ENCODE measurements at places on chromosomes 2 and 18.

- no peak for DNase-seq
Observed at GRCh38 chr2:40859617-40860016, 407.7 kb upstream of the SLC8A1 start.

DNA sequence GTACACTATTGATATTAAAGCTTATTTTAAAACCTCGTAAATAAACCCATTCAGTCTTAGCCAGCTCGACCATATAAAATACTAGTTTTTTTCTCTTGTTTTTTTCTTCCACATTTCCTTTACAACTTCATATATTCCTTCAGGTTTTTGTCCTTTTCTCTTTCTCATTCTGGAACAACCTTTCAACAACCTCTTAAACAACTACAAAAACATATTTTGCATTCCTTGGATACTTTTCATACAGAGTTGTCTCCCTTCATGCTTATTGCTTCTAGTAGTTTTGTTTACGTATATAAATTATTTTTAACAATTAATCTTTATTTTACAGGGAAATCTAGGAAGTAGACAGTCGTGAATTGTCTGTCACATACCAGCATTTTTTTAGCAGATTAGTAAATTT lies 41.2 kb downstream of the COMMD1 start:
- no peak for DNase-seq

GRCh38 chr2:122193622-122194021 lies 438.2 kb downstream of the TSN start:
- no peak for DNase-seq

GRCh38 chr2:173278794-173279526 lies 75.7 kb upstream of the CDCA7 start:
- no peak for DNase-seq

DNA sequence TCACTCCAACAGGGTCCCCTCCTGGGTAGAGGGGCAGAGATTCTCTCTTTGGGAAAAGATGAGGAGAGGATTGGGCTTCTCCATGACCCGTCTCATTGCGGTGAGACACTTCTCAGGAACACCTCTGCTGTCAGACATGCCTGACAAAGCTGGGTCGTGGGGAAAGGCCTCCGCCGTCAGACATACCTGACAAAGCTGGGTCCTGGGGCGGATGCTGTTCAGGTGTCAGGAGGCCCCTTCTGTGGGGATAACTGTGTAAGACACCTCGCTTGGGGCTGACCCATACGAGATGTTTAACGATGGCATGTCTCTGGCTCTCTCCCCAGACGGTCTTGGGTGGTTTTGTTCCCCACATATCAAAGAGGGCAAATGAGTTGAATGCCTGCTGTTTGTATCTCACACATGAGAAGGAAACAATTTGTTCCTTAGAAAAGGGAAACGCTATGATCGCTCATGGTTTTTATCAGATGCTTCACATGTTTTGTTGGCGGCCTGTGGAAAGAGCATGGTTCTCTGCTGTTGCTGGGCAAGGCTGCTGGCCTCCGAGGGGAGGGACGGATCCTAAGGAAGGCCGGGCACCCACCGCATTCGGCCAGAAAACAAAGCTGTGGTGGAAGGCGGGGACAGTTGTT lies 40.8 kb upstream of the PXDN start:
- no peak for DNase-seq

- no peak for DNase-seq
Observed at GRCh38 chr2:212908682-212909435, 242.6 kb downstream of the IKZF2 start.

- no peak for DNase-seq
Observed at GRCh38 chr18:50769463-50769862, 50.4 kb downstream of the MRO start.

DNA sequence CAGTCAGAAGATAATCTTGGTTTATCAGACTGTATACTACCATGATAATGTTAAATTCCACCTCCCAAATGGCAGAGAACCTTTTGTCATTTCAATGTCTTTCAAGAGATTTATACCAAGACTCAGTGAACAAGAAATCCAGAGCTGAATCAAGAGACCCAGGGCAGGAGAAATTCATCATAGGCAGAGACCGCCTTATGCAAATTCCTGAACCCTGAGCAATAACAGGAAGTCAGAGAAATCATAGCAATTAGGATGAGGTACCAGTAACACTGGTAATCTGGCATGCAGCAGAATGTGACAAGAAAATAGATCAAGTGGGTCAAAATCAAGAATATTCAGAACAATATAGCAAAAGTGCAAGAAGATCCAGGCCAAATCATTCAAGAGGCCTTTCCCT lies 412.4 kb upstream of the LRATD1 start:
- DNase-seq: no peak

- no peak for DNase-seq
Observed at GRCh38 chr18:43061318-43061717, 54.2 kb downstream of the RIT2 start.

DNA sequence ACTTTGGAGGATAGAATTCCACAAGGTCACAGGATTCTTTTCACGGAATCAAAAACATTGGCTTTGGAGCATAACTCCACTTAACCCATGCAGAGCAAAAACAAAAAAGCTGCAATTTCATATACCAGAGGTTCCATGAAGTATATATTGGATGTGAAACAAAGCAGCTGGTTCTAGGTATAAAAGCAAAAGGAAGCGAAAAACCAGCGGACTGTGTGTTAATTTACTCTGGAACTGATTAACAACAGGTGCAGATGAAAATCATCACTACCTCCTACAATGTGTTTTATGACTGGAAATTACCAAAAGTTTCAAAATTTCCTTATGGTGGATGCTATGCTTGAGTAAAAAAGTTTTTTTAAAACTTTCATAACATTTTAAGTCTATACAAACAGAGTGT lies 54.4 kb upstream of the LINC00305 start:
- DNase-seq: no peak

DNA sequence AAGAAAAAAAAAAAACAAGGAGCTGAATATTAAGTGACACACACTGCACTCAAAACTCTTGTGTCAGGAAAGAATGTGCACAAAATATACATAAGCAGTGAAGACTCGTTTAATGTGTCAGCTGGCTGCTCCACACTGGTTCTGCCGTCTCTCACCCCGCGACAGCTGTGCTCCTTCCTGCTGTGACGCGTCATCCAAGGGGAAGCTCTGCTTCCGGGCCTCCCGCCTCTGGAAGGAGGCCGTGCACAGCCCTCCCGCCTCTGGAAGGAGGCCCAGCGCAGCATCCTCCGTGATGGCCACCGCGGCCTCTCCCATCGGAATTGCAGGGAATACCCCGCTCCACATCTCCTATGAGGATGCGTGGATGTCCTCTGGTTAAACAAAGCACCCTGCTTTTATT lies 151.0 kb downstream of the HDAC4 start:
- DNase-seq: no peak

DNA sequence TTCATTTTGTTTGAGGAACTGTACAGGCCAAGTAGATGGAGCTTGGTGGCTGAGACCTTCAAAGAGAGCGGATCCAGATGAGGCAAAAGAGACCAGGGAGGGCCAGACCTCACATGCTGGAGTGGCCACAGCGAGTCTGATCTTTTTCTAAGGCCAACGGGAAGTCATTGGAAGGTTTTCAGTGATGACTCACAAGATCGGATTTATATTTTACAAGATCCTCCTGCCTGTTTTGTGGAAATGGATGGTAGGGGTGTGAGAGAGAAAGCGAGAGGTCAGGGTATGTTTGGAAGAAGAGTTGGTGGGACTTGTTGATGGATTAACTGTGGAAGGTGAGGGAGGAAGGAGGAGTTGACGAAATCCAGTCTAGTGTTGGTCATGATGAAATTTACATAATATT lies 44.6 kb upstream of the TUBA3D start:
- DNase-seq: no peak

DNA sequence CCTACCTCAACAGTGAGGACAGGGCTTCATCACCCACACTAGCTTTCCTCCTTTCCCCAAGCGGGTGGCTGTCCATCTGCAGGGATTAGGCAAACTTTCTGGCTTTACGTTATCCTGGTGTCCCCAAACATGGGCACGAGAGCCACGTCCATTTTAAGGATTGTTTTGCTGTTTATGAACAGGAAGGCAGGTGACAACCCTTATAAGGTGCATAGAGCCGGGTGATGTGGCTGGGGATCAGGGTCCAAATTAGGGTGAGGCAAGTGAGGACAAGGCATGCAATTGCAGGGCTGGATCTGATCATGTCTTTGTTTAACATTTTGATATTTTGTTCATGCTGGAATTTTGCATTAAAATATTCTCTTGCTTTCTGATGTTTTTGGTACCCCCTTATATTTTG lies 27.6 kb upstream of the ITGA6 start:
- no peak for DNase-seq

DNA sequence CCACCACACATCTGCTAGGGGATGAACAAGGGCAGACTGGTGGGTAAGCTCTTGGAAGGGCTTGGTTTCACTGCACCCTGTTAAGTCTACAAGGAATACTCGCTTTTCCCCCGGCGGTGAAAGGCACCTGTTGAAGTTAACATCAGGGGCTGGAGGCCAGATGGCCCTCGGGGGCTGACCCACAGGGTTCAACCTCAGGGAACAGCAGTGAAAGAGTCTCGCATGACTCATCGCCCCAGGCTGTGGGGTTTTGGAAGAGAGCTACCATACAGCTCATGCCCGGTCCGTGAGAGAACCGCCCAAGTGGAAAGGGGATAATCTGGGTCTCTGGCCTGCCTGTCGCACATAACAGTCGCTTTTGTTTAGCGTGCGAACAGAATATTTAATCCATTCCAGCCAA lies 748.0 kb downstream of the DPP10 start:
- no peak for DNase-seq

GRCh38 chr2:232757905-232758304 lies 18.5 kb downstream of the KCNJ13 start:
- DNase-seq: no peak

GRCh38 chr2:46984642-46985476 lies 69.3 kb upstream of the MCFD2 start:
- DNase-seq: no peak

DNA sequence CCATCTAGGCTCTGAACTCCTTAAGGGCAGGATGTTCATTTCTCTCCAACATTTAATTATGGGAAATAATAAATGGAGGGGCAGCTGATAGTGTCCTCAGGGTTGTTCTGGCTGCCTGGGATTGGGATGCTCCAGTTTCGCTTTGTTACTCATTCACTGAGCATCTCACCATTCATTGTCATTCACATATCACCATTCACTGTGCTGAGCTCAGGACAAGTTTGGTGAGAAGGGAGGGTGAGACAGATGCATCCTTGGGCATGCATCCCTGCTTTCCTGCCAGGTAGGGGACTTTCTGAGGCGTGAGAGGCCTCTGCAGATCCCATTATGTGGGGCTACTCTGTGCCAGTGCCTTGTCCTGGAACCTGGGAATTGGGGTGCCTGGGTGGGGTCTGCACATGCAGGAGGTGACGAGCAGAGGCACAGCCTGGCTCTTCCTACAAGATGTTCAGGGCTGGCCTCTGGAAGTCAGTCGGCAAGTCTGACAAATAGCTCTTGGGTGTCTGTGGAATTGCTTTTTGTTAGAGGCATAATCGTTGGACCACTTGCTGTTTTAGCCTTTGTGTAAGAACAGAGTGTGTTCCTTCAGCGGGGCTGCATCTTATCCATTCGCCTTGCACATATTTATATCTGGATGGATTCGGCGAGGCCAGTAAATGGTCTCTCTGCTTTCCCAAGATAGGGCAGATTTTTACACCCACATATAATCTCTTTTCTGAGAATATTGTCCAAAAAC lies 323.2 kb upstream of the THSD7B start:
- DNase-seq: no peak

- DNase-seq: no peak
Observed at GRCh38 chr2:160289831-160290230, 89.8 kb upstream of the ITGB6 start.

- no peak for DNase-seq
Observed at GRCh38 chr18:75034937-75035336, 174.0 kb downstream of the PTGR3 start.

DNA sequence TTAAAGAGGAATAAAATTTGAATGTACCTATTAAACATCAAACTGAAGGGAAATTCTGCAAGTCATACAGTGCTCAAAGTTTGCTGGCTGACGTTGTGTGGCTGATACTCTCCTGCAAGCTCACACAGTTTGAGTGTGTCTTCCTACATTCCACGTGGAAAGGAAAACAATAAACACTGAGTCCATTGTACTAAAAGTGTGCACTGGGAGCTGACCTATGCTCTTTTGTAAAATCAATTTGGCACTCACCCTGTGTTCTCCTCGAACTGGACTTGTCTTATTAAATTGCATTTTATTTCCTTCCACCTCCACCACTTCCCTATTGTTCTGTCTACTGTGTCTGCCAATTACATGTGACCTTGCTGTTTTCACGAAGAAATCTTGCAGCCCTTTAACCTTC lies 458.0 kb downstream of the CPS1 start:
- no peak for DNase-seq

GRCh38 chr2:22454826-22455485 lies 930.0 kb upstream of the KLHL29 start:
- peak; percentile 59 for DNase-seq

- no peak for DNase-seq
Observed at GRCh38 chr2:217438821-217439220, 564.0 kb downstream of the TNS1 start.

DNA sequence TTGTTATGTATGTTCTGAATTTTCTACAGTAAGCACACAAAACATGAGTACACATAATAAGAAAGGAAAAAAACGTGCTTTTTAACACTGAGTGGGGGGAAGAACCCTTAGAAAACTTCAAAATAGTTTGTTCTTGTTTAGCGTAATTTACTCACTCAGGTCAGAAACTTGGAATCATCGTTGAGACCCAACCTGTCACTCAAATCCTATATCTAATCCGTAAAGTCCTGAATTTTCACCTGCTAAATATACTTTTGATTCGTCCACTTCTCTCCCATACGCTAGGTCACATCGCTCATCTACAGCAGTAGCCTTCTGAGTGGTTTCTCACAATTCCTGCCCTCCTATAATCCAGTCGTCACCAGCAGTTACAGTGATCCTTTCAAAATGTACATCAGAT lies 767 bp downstream of the TPRKB start:
- no peak for DNase-seq
